ENCODE measurements at places on chromosomes 16 and 17.

DNA sequence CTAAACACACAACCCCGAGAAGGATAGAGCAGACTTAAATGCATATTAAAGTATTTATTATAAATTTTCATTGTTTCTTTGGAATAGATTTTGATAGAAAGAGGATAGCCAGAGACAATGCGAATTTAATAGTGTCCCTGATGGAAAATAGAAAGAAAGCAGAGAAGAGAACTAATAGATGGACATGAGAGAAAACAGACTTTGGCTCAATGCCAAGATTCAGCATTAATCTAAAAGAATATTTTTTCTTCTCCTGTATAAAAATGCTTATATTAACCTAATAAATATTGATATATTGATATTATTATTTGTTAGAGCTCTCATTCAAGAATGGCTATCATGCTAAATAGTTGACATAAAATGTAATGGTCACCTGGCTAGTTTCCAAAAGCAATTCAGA, 173.4 kb downstream of the KIF2B start:
- no peak for DNase-seq

DNA sequence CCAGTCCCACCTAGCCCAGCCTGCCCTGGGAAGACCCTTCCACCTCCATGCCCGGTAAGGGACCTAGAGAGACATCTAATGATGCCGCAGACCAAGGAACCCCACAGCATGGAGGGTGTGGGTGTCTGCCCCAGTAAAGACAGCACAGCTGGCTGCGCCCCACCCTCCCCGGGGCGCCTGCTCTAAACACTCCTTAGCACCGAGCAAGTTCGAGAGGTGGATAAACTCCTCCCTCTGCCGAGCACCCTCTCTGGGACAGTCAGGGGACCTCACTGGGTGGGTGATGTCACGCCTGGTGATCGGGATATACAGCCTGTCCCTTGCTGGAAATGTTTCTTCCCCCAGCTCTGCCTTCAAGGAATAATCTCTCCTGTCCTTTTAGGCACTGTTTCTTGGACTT, 16.7 kb upstream of the DNAI2 start:
- DNase-seq, result no peak

- DNase-seq, result no peak
Measured at GRCh38 chr16:88306860-88307545, 75.8 kb upstream of the ZNF469 start.

GRCh38 chr16:14436401-14436955, 193.6 kb downstream of the PARN start:
- peak; percentile 45 for DNase-seq

DNA sequence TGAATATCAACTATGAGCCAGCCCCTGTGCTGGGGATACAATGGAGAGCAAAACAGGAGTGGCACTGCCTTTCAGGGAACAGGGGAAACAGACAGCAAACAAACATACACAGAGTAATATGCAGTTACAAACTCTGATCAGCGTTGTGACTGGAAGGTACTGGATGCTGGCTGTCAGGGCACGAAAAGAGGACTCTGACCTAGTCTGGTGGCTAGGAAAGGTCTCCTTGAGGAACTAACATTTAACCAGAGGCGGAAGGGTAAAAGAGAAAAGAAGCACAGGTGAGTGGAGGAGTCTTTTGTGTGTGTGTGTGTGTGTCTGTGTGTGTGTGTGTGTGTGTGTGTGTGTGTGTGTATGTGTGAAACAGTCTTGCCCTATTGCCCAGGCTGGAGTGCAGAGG, 12.4 kb upstream of the B4GALNT2 start:
- DNase-seq, result no peak

GRCh38 chr17:57735707-57736106, 9.4 kb downstream of the CCDC182 start:
- peak; percentile 46 for DNase-seq

DNA sequence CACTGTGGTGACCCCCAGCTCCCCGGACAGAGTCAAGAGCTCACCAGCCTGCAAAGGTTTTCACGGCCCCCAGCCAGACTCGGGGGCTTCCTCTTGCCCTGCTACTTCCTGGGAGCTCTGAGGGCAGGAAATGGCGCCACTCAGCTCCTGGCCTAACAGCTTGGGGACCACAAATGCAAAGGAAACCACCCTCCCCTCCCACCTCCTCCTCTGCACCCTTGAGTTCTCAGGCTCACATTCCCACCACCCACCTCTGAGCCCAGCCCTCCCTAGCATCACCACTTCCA, 375 bp upstream of the SPN start:
- no peak for DNase-seq

GRCh38 chr17:79808763-79809529, 12.1 kb upstream of the CBX8 start:
- no peak for DNase-seq

DNA sequence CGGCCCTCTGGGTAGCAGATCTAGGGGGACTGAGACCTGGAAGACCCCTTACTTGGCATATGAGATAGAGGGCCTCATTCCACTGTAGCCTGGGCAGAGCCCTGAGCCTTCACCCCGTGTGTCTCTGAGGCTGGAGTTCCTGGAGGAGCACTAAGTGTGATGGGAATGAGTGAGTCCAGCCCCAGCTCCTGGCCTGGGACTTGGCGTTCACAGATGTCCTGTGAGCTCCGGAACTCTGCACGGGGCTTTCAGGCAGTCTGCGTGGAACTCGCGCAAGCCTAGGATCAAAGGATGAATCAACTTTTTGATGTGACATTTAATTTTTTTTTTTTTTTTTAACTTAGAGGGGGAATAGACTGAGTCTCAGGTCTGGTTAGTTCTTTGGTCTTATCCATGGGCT, 1.8 kb downstream of the NKD1 start:
- DNase-seq, result no peak

DNA sequence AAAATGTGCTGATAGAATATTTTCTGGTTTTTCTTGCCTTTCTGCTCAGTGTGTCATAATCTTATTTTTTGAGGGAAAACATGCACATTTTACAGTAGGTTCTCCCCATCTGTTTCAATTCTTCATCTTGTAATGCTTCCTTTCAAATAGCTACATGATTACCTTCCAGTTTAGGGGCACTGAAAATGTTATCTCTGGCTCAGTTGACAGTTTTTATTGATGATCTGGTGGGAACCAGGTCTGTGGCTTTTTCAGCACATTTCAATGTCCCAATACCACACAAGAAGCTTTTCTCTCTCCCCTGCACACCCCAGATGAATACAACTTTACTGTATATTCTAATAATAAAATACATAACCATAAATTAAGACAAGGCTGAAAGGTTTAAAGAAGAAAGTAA, 36.5 kb downstream of the FTO start:
- no peak for DNase-seq

GRCh38 chr17:28227316-28228108, 91.5 kb upstream of the TMEM97 start:
- DNase-seq, result no peak

DNA sequence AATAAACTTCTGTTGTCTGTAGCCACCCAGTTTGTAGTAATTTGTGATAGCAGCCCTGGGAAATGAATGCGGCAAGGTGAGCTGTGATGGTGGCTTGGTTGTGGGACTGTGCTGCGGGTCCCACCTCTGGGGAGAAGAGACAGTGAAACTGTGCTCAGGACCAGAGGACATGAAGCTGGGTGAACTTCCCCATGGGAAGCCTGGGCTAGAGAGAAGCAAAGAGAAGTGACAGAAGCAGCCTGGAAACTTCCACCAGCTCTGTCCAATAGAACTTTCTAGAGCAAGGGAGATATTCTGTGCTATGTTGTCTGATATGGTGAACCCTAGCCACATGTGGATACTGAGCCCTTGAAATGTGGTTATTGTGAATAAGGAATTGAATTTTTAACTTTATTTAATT, 51.5 kb upstream of the EMP2 start:
- no peak for DNase-seq

Data from NCI-H524 treated with DMSO at 0.1 percent for 48 hours (cell line).